Fibroblast of skin of right biceps (primary cell): ENCODE measurements at places on chromosomes 7 and 10.

DNA sequence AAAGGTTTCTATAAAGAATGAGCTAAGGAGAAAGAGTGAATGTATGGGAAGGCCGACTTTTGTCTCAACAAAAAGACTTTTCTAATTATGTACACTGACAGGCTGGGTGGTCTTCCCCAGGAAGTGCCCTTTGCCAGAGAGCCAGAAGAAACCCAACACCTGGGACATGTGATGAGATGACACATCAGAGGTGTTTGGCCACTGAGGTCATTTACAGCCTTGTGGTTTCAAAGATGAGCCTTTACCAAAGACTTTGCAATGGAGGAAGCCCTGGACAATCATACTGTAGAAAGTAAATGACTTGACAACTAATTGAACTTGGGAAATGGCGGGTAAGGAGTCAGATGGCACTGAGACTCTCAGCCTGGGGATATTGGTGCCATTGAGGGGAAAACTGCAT, 3.4 kb upstream of the NRG3 start:
- no peak for DNase-seq

DNA sequence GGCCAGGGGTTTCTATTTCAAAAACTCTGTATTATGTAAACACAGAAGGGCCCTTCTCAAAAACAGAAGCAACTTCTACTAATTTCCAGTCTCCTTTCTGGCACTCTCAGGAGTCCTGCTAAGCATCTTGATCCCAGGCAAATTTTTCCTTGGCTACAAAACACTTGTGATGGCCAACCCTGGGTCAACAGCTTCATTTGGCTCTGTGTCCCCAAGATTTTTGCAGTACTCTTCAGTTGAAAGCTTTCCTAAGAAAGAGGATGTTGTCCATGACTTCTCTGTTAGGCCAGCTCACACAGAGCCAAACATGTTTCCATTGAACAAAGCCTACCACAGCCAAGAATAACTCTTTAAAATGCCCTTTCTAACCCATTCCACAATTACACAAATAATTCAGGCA, 99.0 kb upstream of the EGR2 start:
- DNase-seq: no peak

- peak; percentile 22 for DNase-seq
Observed at GRCh38 chr10:87818505-87819288, 671 bp upstream of the ATAD1 start.

DNA sequence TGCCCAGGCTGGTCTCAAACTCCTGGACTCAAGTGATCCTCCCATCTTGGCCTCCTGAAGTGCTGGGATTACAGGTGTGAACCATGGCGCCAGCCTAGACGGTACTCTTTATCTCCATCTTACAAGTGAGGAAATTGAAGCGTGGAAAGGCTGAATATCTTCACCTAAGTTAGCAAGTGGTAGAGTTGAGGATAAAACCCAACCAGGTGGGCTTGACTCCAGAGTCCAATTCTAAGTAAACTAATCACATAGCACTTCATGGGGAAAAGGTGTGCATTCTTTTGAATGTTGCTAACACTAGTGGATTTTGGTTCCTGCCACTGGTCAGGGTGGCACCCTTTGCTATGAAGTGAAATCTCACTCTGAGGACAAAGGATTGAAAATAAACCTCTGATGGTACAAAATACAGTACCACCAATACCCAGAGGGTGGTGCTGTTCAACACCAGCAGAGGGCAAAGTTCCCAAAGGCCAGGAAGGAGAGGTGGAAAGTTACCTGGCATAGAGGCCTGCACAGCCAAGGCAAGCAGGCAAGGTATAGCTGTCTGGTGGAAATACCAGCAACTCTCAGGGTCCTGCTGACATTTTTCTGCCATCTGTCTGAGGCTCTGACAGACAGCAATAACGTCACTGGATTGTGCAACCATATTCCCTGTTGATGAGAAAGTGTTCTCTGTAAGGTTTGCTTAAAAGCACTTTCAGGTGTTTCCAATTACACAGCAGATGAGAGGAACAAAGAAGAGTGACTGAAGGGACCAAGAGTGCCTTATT, 17.6 kb downstream of the ZDHHC16 start:
- peak; percentile 66 for DNase-seq

GRCh38 chr10:1609648-1609970, 127.7 kb downstream of the ADARB2 start:
- no peak for DNase-seq

DNA sequence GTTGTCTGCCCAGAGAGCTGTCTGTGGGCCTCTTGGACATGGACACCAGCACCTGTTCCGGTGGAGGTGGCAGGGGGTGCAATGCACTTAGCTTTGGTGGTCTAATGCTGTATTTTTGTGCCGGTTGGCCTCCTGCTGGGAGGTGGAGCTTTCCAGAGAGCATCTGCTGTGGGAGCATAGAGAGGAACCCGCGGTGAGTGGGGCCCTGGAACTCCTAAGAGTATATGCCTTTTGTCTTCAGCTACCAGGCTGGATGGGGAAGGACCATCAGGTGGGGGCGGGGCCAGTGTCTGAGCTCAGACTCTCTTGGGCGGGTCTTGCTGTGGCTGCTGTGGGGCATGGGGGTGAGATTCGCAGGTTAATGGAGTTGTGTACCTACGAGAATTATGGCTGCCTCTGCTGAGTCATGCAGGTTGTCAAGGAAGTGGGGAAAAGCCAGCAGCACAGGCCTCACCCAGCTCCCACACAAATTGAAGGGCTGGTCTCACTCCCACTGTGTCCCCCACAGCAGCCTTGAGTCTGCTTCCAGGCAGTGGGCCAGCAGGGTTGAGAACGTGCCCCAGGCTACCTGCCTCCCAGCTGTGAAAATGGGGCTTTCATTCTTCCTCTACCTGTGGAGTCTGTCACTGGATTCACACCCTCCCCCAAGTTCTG, 29.0 kb downstream of the JAKMIP3 start:
- no peak for DNase-seq

- DNase-seq: peak; percentile 46
Observed at GRCh38 chr10:99172128-99172738, 63.4 kb downstream of the HPSE2 start.

DNA sequence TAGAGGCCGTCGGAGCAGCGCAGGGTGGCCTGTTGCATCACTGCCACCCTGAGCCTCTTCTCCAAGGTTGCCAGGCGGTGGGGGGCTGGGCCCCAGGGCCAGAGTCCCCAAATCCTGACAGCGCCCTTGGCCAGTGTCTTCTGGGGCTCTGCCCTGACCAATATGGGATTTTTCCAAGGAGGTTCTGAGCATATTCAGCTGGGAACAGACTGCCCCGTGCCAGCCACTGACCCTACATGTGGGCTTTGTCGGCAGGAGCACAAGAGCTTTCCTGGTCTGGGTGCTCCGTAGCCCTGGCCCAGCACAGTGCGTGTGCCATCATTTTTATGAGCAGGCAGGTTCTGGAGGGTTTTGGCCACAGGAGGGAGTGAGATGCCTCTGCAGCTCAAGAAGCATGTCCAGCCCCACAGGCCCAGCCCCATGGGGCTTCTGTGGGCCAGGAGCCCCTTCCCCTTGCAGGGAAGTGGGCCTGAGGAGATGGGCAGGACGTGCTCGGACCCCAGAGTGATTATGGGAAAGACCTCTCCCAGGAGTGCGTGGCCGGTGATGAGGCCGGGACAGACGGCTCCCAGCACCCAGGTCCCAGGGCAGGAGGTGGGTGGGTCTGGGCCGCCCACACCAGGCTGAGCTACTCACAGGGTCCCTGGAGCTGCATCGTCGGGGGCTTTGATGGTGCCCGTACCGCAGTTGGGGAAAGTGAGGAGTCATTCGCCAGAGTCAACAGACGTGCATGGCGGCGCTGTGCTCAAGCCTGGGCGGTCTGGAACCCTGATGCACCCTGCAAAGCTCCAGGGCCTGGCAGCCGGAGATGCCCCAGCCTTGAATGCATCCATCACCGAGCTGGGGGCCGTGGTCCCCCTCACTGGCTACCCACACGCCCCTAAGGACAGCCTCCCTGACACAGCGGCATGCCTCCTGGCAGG, 66.6 kb downstream of the PWWP2B start:
- no peak for DNase-seq

DNA sequence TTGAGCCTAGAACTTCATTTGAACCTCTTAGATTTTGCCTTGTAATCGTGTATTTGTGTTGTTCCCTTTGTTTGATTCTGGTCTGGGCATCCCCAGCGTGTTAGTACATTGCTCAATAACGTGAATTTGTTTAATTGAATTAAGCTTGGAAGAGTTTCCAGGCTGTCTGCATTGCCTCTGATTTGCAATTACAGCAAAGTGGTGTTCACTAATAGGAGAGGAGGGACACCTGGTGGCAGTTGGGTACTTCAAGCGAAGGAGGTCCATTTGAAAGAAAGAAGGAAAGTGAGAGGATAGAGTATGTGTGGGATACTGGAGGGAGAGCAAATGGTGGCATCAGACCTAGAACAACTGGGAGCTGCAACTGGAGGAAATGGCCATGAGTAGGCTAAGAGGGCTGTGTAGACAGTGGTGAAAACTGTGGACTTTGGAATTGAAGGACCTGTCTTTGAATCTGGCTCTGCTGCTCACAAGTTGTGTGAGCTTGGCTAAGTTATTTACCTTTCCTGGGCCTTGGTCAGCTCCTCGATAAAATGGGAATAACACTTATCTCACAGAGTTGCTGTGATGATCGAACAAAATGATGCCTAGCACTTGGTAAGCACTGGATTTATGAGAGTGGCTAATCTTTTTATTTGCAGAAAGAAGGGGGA, 15.1 kb downstream of the LSMEM1 start:
- DNase-seq: peak; percentile 59

GRCh38 chr10:102242118-102242485, 790 bp upstream of the PITX3 start:
- no peak for DNase-seq

- peak; percentile 86 for DNase-seq
Observed at GRCh38 chr10:102455893-102456471, 4.6 kb upstream of the C10orf95 start.

- no peak for DNase-seq
Observed at GRCh38 chr7:31933481-31933880, 136.7 kb downstream of the PDE1C start.

GRCh38 chr7:134844200-134844599, 64.8 kb downstream of the CALD1 start:
- DNase-seq: no peak

DNA sequence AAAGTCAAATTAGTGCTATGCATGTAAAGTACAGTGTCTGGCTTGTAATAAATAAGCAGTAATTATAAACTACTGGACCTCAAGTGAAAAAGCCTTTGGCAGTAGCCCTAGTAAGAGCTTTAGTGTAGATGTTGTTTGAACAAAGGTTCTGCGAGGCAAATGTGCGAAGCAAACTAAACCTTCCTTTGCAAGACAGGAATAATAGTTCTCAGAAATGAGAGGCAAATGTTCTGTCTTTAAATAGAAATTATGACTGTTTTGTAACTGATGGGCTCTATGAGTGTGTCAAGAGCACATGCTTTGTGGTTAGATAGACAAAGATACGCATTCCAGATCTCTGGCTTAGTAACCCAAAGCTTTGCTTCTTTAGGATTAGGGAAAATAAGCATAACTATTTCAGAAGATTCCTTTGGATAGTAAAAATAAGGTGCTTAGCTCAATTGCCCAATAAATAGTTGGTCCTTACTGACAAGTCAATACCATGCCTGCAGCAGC, 169.2 kb upstream of the CDC14C start:
- DNase-seq: no peak

DNA sequence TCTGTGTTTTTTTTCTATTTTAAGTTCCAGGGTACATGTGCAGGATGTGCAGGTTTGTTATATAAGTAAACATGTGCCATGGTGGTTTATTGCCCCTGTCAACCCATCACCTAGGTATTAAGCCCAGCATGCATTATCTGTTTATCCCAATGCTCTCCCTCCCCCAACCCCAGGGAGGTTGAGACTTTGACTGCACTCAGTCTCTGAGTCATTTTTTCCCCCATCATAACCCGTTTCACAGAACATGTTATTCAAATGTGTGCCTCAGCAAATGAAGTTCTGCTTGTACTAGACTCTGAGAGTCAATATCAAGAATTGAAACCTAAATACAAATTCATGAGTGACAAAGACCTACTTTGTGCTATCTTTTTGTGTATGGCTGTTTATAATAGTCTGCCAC, 70.0 kb upstream of the CYP26C1 start:
- peak; percentile 50 for DNase-seq

GRCh38 chr7:36684954-36685353, 39.3 kb downstream of the AOAH start:
- no peak for DNase-seq

DNA sequence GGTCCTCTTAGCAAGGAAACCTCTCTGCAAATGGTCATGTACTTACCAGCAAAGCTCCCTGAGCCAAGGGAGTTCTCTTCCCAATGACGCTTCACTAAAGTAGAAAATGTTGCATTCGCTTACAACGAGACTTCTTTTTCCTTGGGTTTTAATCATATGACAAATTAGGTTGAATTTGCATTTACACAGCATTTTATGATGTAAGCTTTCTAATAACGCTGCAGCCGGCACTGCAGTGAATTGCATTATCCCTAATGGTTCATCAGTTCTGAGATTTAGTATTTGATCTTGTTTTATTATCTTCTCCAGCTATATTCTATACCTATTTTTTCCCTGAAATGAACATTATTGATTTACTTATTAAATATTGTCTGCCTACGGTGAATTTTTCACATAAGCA, 339.3 kb upstream of the PFKP start:
- DNase-seq: no peak

DNA sequence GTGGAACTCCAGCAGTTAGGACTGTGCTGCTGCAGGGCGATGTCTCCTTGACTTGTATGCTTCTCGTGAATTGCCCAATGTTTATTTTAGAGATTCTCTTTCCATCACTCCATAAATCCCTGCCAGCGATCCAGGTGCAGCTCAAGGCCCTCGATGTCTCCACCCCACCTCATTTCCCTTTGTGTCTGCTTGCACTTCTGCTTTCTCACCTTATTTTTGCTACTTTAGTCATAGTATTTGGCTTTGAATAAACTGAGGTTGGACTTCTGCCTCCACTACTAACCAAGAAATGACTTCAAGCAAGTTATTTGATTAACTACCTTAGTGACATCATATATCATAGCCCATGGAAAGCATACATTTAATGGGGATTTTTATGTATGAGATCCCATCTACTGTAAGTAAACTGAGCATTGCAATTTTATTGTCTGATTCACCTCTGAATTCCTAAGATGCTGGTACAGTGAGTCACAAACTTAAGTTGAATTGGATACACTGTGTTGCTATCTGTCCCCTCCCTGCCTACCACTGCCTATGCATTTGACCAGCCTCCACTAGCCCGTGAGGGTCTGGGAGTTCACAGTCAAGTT, 255.8 kb downstream of the ABCA13 start:
- DNase-seq: peak; percentile 69

- DNase-seq: no peak
Observed at GRCh38 chr10:5568984-5569383, 44.2 kb downstream of the CALML3 start.

- DNase-seq: no peak
Observed at GRCh38 chr7:96305915-96306314, 16.0 kb downstream of the SLC25A13 start.

GRCh38 chr7:140192620-140193019, 15.8 kb upstream of the KDM7A start:
- no peak for DNase-seq
